CD4-positive, alpha-beta T cell (primary cell): ENCODE measurements at places on chromosomes 3 and 15. TPM values are rescaled to one million over a fixed set of nuclear protein-coding genes. Genes with fewer than 3 reads are reported as not detected.

The SEMA6D gene
- not detected for total RNA-seq

DNA sequence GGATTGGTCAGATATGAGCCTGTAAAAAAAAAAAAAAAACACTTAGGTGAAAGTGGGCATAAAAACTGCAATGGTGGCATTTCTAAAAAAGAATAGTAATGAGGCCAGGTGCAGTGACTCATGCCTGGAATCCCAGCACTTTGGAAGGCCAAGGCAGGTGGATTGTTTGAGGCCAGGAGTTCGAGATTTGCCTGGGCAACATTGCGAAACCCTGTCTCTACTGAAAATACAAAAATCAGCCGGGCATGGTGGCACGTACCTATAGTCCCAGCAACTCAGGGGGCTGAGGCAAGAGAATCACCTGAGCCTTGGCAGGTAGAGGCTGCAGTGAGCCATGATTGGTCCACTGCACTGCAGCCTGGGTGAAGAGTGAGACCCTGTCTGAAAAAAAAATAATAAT lies 38.3 kb upstream of the BHLHE40 start:
- no peak overlapping the region for H3K4me3 ChIP-seq
- no peak for DNase-seq
- no peaks in the 10 kb centered on the region for H3K36me3 ChIP-seq
- no peak overlapping the region for H3K27ac ChIP-seq

GRCh38 chr3:4601892-4602291 lies 108.7 kb downstream of the ITPR1 start:
- H3K36me3 ChIP-seq = no peaks in the 10 kb centered on the region
- no peak for DNase-seq
- H3K27me3 ChIP-seq = no peaks in the 10 kb centered on the region
- H3K4me1 ChIP-seq = no peaks in the 10 kb centered on the region
- H3K27ac ChIP-seq = no peak overlapping the region

DNA sequence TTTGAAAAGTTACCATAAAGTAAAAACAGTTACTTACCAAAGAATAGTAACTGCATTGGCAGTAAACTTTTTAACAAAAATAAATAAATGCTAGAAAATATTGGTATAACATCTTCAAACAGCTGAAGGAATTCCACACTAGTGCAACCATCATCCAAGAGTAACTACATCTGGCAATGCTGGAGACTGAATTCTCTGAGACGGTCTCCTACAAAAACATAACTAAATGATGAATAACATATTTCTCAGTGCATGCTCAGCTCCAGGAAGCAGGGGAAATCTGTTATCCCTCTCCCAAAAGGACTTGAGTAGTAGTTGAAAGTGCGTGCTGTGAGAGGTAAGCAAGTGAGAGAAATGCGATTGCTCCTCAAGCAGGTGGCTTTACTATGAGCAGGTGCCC lies 526.8 kb upstream of the CCDC54 start:
- no peak overlapping the region for H3K27ac ChIP-seq
- H3K4me1 ChIP-seq = no peaks in the 10 kb centered on the region
- no peaks in the 10 kb centered on the region for H3K36me3 ChIP-seq
- no peaks in the 10 kb centered on the region for H3K27me3 ChIP-seq
- DNase-seq = no peak

GRCh38 chr15:35757765-35758164 lies 211.8 kb upstream of the DPH6 start:
- no peaks in the 10 kb centered on the region for H3K4me1 ChIP-seq
- no peak overlapping the region for H3K27ac ChIP-seq
- H3K4me3 ChIP-seq = no peak overlapping the region
- no peak for DNase-seq

The SLC28A1 gene
- total RNA-seq = not detected

The KBTBD13 gene
- not detected for total RNA-seq

- H3K4me3 ChIP-seq = no peak overlapping the region
- DNase-seq = no peak
- H3K4me1 ChIP-seq = no peaks in the 10 kb centered on the region
- H3K27ac ChIP-seq = no peak overlapping the region
Measured at GRCh38 chr3:31370681-31371080, 162.0 kb upstream of the STT3B start.

The SLC6A6 gene
- 31.2 TPM for total RNA-seq
